ENCODE measurements at places on chromosomes 2 and 18. TPM values are rescaled to one million over a fixed set of nuclear protein-coding genes. Genes with fewer than 3 reads are reported as not detected.

DNA sequence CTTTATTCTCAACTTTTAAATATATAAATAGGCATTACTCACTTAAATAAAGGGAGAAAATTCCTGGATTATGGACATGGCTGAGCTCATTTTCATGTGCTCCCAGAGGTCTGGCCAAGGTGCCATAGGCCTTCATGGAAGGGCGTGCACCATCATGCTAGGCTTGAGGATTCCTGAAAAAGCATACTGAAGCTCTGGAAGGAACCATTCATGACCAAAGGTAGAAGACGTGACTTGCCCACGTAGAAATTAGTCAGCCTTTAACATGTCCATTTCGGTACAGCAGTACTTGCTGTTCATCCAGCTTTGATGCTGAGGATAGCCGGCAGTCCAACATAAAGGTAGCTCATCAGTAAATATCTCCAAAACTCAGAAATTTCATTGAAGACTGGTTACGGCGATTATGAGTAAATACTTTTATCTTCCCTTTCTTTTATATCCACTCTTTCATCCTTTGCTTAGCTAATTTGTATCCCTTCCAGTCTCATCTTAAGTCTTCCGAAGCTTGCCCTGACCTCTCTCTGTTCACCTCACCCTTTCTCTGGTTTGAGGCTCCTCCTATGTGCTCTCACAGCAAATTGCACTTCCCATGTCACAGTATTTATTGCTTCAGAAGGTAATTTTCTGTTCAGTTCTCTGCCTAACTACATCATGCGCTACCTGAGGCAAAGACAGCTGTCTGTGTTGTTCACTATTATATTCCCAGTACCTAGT lies 32.3 kb upstream of the ASNSD1 start:
- DNase-seq: no peak

GRCh38 chr2:235868224-235868623 lies 300.0 kb downstream of the GBX2 start:
- DNase-seq: no peak

GRCh38 chr18:12335503-12335902 lies 27.5 kb downstream of the TUBB6 start:
- no peak for DNase-seq

DNA sequence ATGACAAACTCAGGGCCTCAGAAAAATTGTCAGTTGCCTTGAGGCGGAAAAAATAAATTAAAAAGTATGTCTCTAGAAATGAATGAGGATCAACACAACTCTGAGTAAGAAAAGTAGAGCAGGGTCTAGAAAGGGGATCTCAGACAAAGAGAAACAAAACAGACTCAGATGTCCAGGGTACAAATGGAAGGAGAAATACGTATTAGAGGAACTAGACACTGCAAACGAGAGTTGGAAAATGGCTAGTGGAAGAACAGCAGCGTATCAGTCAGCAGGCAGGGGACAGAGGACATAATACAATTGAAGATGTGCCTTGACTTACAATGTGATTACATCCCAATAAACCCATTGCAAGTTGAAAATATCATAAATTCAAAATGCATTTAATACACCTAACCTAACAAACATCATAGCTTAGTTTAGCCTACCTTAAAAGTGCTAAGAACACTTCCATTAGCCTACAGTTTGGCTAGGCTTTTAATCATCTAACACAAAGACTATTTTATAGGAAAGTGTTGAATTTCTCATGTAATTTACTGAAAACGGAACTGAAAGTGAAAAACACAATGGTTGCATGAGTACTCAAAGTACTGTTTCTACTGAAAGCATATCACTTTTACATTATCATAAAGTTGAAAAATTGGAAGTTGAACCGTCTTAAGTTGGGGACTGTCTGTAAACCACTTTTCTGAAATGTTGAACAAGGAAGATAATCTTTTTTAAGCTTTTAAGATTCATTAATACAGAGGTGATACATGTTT lies 182.8 kb downstream of the NBAS start:
- DNase-seq: no peak

- no peak for DNase-seq
Observed at GRCh38 chr2:140295767-140296166, 1515.6 kb upstream of the NXPH2 start.

- no peak for DNase-seq
Observed at GRCh38 chr2:12726271-12726670, 9.5 kb downstream of the TRIB2 start.

- peak; percentile 24 for DNase-seq
Observed at GRCh38 chr2:97858442-97858841, 137.3 kb downstream of the TMEM131 start.

- no peak for DNase-seq
Observed at GRCh38 chr18:39951142-39951720, 2003.8 kb upstream of the PIK3C3 start.

GRCh38 chr2:212005085-212005671 lies 533.4 kb downstream of the ERBB4 start:
- DNase-seq: peak; percentile 73

- no peak for DNase-seq
Observed at GRCh38 chr2:75071766-75072165, 113.3 kb downstream of the POLE4 start.

DNA sequence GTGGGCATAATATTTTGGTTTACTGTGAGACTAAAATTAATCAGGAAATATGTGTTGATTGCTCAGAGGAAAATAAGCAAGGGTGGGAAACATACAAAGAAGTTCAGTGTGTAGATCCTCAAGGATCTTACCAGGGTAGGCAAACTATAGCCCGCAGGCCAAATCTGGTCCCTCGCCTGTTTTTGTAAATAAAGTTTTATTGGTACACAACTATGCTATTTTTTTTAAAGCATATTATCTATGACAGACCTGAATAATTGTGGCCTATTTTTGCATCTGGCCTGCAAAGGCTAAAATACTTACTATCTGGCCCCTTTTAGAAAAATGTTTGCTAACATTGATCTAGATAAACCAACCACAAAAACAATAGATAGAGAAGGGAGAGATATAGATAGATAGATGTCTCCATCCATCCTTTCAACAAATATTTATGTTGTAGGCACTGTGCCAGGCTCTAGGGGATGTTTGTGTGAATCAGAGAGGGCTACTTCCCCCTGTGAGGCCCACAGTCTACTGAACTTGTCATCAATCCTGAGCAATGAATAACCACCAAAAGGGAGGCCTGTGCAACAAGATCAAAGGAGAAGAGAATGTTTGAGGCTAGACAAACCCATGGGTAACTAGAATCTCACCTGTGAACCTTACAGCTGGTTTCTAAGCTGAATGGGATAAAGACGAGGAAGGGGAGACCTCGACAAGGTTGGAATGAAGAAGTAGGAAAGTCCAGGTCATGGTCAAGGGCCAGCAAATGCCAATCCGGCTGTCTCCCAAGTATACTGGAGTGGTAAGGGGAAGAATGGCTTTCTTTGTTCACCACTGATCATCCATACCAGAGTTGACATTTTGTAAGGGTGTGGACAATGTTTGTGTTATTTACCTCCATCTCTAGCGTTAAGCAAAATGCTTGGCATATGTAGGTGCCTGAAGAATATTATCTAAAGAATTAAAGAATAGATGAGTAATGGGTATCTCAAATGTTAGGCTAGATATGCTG lies 23.6 kb downstream of the ALPK2 start:
- no peak for DNase-seq

DNA sequence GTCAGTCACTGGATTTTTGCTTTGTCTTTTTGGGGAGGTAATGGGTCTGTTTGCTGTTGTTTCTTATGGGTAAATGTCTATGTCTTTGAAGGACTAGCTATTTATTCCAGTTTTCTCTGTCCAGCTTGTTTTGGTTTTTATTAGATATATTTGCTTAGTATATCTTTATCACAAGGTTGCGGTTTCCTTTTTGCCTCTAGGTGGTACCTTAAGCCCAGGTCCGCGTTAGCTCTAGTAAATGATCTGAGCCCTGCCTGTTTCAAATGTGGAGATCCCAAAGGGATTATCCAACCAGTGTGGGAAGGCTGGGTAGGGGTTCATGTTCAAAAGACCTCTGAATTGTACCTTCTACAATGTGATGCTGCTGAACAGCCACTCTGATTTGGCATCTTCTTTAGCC lies 114.5 kb downstream of the MYO3B start:
- DNase-seq: peak; percentile 52

DNA sequence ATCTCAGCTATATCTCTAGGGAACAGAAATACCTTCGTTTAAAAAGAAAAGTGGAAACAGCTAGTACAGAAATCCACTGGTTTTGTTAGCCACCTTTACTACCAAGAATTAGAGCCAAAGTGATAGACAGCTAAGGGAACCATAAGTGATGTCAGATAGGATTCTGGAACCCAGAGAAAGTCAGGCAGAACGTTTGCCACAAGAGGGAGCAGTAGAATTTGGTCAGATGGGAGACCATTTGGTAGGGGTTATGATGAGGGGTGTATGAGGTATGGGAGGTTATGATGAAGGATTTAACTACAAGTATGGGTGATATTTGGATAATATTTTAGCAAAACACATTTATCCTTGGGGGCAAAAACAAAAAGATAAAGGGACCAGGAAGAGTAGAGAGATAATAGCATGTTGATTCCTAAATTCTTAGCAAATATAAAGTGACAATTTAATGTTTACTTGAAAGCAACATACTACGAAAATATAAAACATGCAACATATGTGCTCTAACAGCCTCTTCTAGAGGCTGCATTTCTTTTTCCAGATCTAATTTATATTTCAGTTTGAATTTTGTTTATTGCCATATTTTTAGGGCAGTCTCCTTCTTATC lies 3.3 kb downstream of the SLC8A1 start:
- peak; percentile 77 for DNase-seq

GRCh38 chr2:146634230-146635097 lies 1210.4 kb upstream of the ACVR2A start:
- peak; percentile 5 for DNase-seq

GRCh38 chr2:22037274-22037673 lies 913.5 kb downstream of the TDRD15 start:
- peak; percentile 3 for DNase-seq

The ACTG2 gene
- 8.8 TPM for total RNA-seq

The HOXD11 gene
- not detected for total RNA-seq

The LOXL3 gene
- total RNA-seq: 12.2 TPM

The CIB4 gene
- not detected for total RNA-seq

The TBC1D8 gene
- 39.5 TPM for total RNA-seq

The ANKRD30BL gene
- 0.62 TPM for total RNA-seq

The INHA gene
- total RNA-seq: 0.31 TPM

The TMEM247 gene
- total RNA-seq: not detected

The TOGARAM2 gene
- 0.47 TPM for total RNA-seq

The EVX2 gene
- 0.03 TPM for total RNA-seq

The PTPN2 gene
- 49.9 TPM for total RNA-seq

The CFC1 gene
- total RNA-seq: not detected

The SERPINB11 gene
- total RNA-seq: not detected

Measured in GM23338 (cell line).